ENCODE measurements at places on chromosomes 3 and 15.

GRCh38 chr15:92636908-92637481 is 18.6 kb downstream of the FAM174B start:
- no peak for DNase-seq

DNA sequence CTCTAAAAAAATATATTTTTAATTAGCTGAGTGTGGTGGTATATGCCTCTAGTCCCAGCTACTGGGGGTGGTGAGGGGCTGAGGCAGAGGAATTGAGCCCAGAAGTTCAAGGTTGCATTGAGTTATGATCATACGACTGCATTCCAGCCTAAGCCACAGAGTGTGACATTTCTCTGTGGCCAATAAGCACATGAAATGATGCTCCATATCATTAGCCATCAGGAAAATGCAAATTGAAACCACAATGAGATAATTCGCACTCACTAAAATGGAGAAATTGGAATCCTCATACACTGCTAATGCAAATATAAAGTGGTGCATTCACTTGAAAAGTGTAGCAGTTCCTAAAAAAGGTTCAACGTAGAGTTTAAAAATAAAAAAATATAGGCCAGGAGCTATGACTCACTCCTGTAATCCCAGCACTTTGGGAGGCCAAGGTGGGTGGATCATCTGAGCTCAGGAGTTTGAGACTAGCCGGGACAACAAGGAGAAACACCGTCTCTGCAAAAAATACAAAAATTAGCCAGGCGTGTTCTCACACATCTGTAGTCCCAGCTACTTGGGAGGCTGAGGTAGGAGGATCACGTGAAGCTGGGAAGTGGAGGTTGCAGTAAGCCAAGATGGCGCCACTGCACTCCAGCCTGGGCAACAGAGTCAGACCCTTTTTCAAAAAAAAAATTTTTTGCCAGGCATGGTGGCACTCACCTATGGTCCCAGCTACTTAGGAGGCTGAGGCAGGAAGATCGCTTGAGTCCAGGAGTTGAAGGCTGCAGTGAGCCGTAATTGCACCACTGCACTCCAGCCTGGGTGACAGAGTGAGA is 35.2 kb downstream of the IFT122 start:
- DNase-seq, result no peak

DNA sequence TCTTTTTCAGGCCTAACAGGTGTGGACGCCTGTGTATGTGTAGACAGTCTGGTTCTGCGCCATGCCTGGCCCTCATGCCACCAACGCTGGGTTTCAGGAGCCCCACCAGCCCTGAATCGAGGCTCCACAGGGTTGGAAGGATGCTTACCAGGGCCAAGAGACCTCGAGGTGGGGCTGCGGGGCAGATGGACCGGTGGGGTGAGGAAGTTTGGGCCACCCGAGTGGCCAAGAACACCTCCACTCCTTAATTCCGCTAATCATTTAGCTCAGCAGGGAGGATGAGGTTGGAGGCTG is 6.0 kb upstream of the ONECUT1 start:
- DNase-seq, result no peak

- DNase-seq, result no peak
Observed at GRCh38 chr3:114329823-114330222, 36.0 kb downstream of the TIGIT start.

DNA sequence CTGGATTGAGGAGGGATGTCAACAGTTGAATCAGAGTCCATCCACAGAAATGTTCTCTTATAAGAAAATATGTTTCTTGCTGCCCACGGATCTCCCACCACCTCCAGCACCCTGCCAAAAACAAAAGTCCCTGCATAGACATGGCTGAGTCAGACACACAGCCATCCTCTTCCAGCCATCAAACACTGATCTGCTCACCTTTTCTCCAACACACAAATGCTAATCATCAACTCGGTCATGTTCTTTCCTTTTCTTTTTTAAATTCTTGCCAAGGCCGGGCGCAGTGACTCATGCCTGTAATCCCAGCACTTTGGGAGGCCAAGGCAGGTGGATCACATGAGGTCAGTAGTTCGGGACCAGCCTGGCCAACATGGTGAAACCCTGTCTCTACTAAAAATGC is 110.7 kb upstream of the IL12A start:
- no peak for DNase-seq
